ENCODE measurements at places on chromosomes 2 and 18.

DNA sequence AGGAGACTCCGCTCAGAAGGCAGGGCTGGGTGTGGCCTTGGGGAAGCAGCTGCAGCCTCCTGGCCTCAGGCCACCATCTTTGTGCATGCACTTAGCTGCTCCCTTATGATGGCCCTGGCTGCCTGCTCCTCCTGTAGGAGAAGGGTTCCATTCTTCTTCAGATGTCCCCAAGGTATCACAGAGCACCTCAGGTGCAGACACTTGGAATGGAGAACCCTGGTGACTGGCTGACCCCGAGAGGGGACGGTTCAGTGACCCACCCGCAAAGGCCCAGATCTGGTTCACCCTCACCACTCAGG, 9.6 kb downstream of the GPAT2 start:
- DNase-seq = no peak

DNA sequence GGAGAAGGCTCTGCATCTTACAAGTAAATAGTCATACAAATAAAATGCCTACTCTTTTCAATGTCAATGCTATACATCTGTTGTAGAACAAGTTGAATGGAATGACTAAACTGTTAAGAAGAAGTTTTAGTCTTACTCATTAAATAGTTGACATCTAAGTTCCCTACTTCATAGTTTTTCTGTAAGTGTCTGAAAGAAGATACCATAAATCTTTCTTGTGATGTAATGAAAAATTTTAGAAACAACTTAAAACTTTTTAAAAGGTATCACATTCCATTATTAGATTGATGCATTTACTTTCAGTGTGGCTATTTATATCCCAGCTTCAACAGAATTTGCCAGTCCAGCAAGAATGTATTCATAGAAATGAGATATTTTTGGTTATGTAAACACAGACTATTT, 185.2 kb upstream of the EPC2 start:
- DNase-seq = no peak

DNA sequence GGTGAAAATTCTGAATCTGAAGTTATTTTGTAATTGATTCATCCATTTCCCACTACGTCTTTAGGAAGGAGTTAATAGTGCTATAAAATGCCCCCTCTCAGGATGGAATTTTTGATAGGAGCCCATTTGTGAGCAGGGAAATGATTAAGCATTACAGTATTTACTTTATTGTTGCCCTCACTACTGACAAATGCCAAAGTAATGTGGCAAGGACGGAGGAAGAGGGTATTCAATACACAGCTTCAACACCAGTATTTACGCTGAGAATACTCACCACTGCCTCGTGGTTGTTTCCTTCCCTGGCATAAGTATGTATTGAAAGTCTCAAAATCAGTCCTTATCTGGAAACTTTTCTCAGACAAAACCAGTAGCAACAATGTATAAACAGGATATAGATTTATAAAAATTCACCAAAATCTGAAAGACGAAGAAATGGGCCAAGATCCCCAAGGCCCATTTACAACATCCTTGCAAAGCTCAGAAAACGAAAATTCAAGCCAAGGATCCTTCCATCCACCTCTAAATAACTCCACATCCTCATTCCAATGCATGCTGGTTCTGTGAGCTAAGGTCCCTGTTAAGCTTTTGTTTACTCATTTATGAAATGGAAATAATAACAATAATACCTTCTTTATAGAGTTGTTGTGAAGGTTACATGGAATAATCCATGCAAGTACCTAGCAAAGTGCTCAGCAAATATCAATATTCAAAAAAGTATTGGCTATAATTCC, 29.3 kb downstream of the FEZ2 start:
- no peak for DNase-seq

DNA sequence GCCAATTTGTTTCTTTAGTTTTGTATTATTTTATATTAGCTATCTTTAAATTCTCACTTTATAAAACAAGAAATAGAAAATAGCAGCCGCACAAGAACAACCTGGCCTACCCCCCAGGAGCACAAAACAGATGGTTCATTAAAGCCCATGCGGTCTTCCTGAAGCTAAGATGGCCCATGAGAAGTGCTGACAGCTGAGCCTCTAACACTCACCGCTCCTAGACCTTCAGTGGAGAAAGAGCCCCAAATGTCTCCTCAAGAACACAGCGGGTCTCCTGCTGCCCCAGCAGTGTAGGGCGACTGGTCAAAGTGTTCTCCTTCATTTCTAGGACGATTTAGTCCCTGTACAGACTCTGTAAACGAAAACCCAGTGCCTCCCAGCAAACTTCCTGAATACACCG, 45.1 kb downstream of the LPIN2 start:
- no peak for DNase-seq

- DNase-seq = no peak
These were observed 31.5 kb downstream of the CXCR4 start for GRCh38 chr2:136086253-136087016.

GRCh38 chr2:199596549-199596948, 138.8 kb upstream of the SATB2 start:
- DNase-seq = no peak

- no peak for DNase-seq
These were observed 78.0 kb upstream of the NFATC1 start for GRCh38 chr18:79317703-79318102.
